ENCODE measurements at places on chromosomes 16 and 17.
A peak's percentile ranks its signal among the peaks of the same experiment; 100 is the strongest.

DNA sequence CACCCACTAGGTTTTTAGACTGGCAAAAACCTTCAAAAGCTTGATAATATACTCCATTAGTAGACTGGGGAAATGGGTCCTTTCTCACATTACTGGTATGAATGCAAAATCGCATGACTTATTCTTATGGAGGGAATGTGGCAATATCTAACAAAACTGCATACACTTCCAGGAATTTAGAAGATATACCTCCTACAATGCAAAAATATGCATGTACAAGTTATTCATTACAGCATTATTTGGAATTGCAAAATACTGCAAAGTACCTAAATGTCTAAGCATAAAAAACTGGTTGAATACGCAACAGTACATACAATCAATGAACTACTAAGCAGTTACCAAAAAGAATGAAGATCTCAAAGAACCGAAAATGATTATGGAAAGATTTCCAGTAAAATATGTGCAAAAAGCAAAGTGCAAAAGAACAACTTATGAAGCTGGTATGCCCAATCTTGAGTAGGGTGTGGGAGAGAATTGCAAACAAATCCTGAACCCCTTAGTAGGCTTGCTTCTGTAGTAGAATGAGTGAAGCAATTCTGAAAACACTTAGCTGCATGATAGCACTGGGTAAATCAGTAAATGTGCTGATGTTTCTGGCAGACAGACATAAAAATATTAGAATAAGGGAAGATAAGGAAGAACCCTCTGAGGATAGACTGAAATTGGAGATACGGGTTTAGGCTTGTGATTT is 180.1 kb downstream of the PARN start:
- no peak for DNase-seq

DNA sequence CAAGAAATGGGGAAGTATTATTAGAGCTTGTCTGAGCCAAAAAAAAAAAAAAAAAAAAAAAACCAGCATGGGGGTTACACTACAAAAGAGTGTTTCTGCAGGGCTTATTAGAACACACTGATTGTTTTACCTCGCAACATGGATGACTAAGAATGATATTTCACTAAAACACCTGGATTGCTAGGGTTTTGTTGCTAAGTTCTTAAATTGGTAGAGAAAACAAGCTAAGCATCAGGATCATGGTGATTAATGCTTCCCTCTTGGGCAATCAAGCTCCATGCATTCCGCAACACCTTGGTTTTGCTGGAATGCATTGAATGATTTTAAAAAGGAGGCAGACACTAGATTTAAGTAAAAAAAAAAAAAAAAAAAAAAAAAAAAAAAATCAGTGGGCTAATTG is 931.4 kb upstream of the CDH8 start:
- no peak for DNase-seq

- no peak for DNase-seq
Observed at GRCh38 chr17:44909681-44910144, 5.6 kb downstream of the GFAP start.

DNA sequence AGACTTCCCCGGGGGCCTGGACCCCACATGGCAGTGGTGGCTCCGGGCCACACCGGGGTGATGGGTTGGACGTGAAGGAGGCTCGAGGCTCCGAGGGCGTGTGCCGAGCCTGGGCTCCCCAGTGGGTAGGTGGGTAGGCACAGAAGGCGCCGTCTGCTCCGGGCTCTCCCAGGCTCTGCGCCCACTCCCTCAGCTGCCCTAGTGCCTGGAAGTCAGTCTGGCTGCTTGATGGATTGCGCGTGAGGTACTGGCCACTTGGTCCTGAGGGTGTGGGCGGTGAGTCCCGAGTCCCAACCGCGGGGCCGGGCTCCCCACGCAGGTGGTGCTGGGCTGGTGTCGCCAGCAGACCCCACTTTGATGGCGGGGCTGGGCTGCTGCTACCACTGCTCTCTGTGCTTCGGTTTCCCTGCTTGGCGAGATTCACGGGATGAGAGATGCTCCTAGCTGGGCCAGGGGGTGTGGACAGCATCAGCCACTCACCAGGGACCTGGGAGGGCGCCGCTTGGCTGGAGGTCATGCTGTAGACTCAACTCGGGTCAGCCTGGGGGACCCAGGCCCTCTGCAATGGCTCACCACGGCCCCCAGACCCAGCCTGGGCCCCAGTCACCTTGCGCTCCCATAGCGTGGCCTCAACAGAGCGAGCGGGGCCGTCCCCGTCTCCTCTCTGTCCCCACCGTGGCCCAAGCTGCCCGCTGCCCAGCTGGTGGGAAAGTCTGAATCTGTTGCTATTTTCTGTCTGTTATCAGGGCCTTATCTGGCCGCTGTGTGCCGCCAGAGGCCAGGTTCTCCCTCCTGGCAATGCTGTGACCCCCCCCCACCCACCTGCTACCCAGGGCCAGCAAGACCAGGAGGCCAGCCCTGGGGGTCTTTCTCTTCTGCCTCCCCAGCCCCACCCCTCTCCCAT is 26.1 kb downstream of the ZFPM1 start:
- DNase-seq: peak; percentile 7

GRCh38 chr17:48393283-48393682 is 36.7 kb downstream of the SKAP1 start:
- no peak for DNase-seq

GRCh38 chr17:79923974-79924638 is 84.9 kb upstream of the CBX4 start:
- DNase-seq: no peak

DNA sequence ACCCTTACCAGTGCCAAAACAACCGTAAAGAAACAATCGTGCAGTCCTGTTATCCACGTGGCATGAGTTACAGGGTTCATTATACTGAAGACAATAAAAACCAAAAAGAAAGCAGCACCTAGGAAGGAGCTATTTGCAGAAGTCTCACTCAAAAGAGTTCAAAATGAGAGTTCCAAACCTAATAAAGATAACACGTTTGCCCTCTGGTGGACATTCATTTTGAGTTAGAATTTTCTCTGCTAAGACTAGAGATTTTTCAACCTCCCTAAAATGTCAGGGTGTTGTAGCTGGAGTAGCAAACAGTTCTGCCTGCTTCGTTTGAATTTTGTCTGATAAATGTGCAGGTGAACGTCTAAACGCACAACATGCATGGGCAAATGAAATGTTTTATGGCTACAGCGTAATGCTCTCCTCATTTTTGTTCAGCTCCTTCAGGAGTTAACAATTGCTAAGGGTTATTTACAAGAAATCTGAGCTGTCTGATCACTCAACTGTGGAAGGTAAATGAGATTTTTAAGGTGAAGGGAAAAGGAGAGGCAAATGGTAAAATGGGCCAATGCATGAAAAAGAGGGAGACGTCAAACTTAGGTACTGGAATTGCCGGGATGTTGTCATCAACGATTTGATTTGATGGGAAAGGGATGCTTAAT is 1067.9 kb upstream of the EEF2KMT start:
- DNase-seq: no peak

DNA sequence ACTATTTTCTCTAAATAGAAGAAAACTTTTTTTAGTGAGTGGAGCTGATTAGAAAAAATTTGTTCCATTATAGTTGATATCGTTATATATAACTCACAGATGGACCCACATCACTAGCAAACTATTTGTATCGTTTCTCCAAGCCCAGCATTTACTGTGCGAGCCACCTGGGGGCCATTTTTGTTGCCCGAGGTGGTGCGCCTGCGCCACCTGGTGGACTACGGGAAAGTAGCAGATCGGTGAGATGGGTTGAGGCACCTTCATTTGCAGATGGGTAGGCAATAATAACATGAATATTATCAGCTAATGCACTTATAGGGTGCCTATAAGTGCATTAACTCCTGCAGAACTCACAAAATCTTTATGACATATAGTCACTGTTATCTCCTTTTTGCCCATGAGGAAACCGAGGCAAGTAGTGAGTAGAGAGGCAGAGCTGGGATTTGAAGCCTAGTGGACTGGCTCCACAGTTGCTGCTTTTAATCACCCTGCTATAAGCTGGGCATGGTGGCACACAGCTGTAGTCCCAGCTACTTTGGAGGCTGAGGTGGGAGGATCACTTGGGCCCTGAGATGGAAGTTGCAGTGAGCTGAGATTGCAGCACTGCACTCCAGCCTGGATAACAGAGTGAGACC is 23.2 kb upstream of the NTN1 start:
- DNase-seq: peak; percentile 61

DNA sequence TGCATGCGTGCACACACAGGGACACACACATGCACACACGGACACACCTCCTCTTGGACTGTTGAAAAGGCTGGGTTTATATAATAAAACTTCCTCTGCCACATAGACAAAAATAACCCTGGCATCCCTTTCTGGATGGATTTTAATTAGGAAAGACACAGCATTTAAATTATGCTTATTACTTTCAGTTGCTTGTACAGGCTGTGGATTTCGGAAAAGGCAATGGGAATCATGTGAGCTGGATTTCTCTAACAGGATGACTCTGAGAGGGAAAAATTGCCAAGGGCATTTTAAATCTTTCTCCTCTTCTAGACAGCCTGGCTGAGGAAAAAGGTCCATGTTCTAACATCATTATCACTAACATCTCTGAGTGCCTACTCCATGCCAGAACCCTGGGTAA is 75.9 kb downstream of the HLF start:
- DNase-seq: no peak

GRCh38 chr17:869567-870525 is 87.7 kb downstream of the MRM3 start:
- no peak for DNase-seq

GRCh38 chr16:72909196-72909595 is 138.7 kb downstream of the ZFHX3 start:
- DNase-seq: no peak

DNA sequence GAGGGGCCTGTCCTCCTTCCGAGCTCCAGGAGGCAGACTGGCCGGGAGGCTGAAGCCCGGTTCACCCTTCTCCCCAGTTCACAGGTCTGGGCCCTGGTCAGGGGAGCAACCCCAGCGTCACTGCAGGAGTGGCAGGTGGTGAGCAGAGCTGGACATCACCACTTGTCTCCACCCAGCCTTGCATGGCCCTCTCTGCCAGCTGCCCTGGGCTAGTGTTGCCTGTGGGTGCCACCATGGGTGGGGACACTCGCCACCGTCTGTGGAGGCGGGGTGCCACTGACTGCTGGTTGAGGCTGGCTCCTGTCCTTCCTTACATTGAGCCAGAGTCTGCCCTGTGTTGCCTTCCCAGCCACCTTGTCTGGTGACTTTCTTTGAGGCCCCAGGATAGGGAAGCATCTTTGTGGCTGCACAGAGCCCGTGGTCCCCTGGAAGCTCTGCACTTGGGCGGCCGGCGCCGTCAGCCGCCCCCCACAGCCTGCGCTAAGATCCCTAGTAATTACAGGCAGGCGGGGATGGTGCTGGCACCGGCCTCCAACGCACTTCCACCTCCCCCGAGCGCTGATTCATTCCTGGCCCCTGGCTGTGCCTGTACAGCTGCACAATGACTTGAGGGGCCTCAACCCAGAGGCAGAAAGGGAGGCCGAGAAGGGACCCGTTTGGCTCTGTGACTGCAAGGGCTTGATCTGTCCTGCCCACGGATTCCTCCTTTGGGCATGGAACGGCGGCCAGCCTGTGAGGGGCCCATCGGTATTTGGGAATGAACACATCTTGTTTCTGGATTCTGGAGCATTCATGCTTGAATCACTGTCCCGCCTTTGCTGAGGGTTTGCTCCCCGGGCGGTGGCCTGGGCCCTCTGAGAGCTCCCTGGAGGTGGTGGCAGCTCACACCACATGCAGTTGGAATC is 5.2 kb downstream of the BAIAP2 start:
- peak; percentile 13 for DNase-seq

- no peak for DNase-seq
Observed at GRCh38 chr17:40298726-40299125, 10.3 kb upstream of the RARA start.

- no peak for DNase-seq
Observed at GRCh38 chr17:28634206-28634865, 10.6 kb downstream of the BLTP2 start.

DNA sequence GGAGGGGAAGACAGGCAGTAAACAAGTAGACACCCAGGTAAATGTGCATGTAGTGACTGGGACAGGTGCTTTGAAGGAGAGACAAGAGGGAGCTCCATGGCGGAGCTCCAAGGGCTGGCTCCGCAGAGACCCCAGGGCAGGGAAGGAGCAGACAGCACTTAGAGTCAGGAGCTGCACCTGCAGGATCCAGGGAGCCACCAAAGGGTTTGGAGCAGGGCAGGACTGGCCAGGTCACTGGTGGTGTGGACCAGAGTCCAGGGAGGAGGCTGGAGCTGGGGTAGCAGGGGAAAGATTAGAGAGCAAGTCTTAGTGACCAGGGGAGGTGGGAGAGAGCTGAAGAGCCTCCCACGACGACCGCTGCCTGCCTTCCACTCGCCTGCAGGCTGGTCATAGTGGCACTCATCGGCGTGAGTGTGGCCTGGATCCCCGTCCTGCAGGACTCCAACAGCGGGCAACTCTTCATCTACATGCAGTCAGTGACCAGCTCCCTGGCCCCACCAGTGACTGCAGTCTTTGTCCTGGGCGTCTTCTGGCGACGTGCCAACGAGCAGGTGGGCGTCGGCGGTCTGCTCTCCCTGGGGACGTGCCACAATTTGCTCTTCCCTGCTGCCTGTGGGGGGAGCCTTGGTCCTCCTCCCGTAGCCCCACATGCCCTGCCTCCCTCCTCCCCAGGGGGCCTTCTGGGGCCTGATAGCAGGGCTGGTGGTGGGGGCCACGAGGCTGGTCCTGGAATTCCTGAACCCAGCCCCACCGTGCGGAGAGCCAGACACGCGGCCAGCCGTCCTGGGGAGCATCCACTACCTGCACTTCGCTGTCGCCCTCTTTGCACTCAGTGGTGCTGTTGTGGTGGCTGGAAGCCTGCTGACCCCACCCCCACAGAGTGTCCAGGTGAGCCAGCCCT is 14.7 kb upstream of the FAM83G start:
- peak; percentile 51 for DNase-seq

DNA sequence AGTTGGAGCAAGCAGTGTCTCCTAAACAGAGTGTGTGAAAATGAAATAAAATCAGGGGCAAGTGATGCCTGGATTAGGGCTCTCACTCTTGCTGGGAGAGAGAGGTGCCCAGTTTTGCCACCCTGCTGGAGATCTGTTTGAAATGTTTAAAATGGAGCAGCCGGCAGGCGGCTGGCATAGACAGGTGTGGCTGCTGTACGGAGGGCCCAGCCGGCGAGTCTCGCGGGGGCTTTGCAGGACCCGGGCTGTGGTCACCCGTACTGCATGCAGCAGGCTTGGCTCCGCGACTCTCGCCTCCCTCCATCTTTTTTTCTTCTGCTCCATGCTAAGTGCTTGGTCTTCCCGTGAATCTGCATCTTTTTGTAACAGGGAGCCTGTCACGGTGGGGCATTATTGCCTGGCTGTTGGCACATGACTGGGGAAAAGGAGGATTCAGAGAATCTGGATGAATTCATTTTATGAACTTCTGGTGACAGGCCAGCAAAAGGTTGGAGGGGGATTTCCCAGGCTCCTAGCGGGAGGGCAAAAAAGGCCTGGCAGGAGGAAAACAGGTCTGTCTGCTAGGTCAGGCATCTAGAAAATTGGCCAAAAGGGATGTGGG is 1.8 kb downstream of the ZNRF1 start:
- no peak for DNase-seq

- no peak for DNase-seq
Observed at GRCh38 chr17:9845306-9845705, 19.6 kb downstream of the GLP2R start.

GRCh38 chr16:55240888-55241287 is 83.1 kb upstream of the IRX6 start:
- no peak for DNase-seq

- no peak for DNase-seq
Observed at GRCh38 chr17:2060681-2061440, 6.0 kb downstream of the HIC1 start.

- DNase-seq: no peak
Observed at GRCh38 chr17:20122254-20122879, 113.2 kb downstream of the SPECC1 start.
